GM04503 (cell line): ENCODE measurements at places on chromosomes 2 and 18.

DNA sequence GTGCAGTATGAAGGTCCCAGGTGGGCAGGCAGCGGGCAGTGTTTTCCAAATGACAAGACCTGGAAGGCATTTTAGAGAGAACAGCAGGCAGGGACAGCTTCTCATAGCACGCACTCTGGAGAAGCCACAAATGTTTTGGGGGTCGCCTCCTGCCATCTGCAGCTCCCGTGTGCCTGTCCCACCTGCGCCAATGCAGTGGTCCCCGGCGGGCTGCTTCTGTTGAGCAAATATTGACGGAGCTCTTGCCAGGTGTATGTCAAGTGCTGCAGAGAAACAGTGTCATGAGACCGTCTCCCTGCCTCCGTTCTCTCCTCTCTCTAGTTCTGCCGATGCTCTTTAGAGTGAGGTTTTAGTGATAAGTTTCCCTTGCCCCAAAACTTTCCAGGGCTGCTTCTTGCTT is 174.8 kb downstream of the LDLRAD4 start:
- DNase-seq, result no peak

DNA sequence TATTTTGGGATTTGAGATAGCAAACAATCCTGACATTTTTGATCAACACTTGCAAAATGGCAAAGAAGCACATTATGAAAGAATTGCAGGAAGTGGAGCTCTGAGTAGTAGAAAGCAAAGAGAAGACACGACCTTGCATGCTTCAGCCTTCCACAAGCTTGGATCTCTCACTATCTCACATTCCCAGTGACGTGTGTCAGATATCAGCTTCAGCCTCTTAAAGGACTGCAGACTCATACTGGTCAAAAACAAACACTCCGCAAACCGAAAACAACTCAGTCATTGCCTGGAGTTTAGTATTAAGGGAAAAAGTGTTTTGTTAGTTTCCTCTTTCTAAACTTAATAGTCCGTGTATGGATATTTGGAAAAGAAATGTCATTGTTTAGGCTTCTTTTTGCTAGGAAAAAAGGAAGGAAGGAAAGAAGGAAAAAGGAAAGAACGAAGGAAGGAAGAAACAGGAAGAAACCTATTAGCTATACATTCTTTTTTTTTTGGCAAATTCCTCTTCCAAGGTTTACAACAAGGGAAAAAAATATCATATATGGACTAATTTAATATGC is 32.6 kb upstream of the SLC40A1 start:
- DNase-seq, result no peak

- DNase-seq, result no peak
These were observed 38.6 kb downstream of the BIN1 start for GRCh38 chr2:127068351-127068741.

- no peak for DNase-seq
These were observed 388.9 kb downstream of the ZEB2 start for GRCh38 chr2:144131042-144131441.

DNA sequence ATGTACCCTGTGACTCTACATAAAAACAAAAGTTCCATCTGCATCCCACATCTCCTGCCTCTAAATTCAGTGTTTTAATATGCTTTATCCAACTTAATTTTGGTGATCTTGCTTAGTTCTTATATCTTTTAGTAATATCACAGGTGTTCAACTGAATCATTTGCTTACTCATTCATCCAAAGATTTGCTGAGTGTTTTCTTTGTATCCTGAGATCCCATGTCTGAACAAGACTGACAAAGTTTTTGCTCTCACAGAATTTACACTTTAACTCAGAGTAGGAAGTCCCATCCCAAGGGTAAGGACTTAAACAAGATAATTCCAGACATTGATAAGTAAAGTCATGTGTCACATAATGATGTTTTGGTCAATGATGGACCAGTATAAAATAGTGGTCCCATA is 87.0 kb downstream of the FSIP2 start:
- DNase-seq, result no peak

DNA sequence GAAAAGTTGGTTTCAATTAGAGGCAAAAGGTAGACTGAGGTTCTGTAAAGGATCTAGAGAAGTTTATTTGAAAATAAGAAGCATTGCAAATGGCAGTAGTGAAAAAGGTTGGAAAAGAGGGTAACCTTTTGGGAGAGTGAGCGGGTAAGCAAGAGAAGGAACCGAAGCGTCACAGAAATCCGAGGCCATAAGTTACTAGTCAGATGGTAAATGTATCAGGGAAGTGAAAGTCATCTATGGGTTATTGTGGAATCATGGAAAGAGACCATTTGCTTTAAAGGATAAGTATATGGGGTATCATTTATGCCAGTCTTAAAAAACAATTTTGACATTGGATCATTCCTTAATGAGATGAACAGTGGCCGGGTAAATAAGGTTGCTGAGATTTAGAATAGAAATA is 30.5 kb downstream of the EML4 start:
- no peak for DNase-seq

GRCh38 chr18:53757328-53757727 is 467.1 kb downstream of the MBD2 start:
- DNase-seq, result no peak

- DNase-seq, result no peak
These were observed 89.9 kb downstream of the INHBB start for GRCh38 chr2:120435671-120436459.

DNA sequence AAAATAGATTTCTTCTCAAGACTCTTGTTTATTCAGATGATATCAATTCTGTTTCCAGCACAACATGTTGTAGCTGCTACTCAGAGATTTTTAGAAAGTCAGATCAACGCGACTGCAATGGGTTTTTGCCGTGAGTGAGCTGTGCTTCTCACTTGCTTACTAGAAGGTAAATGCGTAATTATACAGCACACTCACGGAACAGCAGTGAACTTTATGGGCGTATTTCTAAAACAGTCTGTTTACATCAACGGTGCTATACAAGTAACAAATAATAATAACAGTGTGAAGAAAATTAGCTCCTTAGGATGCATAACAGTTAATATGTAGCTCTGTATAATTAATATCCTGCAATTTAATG is 533.6 kb downstream of the RNF144A start:
- no peak for DNase-seq

DNA sequence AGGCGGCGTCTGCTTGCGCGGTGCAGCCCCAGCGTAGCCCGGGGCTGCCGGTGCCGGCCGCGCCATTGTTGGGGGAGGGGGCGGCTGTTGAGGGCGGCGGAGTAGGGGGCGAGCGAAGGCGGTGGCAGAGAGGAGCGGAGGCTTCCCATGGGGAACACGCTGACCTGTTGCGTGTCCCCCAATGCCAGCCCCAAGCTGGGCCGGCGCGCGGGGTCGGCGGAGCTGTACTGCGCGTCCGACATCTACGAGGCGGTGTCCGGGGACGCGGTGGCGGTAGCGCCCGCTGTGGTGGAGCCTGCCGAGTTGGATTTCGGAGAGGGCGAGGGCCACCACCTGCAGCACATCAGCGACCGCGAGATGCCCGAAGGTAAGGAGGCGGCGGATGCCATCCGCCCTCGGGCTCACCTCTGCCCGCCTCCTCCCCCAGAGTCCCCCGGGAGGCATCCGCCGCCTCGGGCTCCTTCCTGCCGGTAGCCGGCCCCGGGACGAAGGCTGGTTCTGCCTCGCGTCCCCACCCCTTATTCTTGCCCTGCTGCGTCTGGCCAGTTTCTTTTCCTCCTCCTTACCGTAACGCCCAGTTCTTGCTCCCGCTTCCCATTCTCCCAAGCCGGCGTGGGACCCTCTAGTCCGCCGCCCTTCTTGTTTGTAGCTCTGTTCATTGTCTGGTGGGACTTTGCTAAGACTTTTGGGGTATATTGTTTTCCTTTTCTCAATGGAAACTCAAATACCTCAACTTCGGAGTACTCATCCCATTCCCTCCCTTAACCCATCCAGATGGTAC is 500 bp downstream of the CCNYL1 start:
- no peak for DNase-seq

- no peak for DNase-seq
These were observed 552.5 kb upstream of the CRIM1 start for GRCh38 chr2:35803126-35803525.
